Mononuclear cell (primary cell): ENCODE measurements at places on chromosomes 5 and 9. TPM values are rescaled to one million over a fixed set of nuclear protein-coding genes. Genes with fewer than 3 reads are reported as not detected.

Gene FAM13B
- 70.8 TPM for total RNA-seq

Gene PPP3R2
- total RNA-seq: not detected

Gene CXCL14
- total RNA-seq: not detected

Gene C9
- not detected for total RNA-seq

Gene ADAMTS2
- 0.21 TPM for total RNA-seq

Gene ANKRD34B
- 0.10 TPM for total RNA-seq

Gene PITX1
- not detected for total RNA-seq

Gene SPRY4
- total RNA-seq: not detected

Gene DROSHA
- 13.2 TPM for total RNA-seq
